ENCODE measurements at places on chromosomes 1 and 21.
A peak's percentile ranks its signal among the peaks of the same experiment; 100 is the strongest.

DNA sequence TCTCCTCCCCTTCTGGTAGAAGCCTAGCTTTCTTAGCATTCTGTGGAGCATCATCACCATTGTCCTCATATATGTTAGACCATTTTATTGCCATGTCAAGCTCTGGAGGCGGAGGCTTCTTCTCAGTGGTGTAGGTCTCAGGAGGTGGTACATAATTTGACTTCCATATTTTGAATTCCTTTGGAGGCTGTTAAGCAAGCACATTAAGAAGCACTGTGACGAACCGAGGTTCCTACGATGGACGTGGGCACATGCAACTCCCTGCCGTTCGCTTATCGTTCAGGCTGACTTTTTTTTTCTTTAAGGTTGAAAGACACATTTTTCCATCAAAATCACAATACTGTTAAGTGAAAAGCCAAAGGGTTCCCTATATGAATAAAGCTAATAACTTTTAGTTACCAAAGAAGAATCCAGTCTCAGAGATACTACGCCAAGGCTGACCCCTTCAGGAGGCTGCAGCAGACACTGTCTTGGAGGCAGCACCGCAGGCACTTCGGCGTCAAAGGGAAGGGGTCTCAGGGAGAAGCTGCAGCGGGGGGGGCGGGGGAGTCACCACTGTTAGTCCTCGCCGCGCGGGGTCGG, 835 bp downstream of the C1orf52 start:
- no peak for DNase-seq

DNA sequence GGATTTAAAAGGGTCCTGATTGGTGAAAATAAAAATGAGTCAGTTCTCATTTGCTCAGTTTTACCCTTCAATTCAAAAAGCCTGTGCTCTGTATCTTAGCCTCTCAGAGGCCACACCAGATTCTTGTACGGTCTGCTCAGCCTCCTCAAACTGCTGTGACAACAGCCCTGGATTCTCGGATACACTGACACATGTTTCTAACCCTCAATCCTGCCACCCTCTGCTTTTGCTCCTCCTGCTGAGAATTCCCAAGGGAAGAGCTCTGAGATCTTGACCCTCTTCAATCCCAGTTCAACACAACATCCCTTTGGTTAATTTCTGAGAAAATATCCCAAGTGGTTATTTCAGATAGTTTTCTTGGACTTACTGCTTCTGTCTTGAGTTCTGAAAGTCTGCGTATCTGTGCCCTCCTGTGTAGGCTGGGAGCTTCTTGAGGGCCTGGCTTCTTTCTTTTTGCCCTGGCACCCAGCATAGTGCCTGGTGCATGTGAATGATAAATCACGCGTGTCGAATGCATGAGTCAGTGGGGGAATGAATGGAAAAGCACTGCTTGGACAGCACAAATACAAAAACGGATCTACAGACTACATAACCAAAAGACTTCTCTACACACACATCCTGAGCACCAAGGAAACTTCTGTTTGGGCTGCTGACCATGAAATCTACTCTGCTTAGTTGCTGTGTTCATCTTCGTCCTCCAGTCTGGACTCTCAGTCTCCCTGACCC, 24.5 kb downstream of the IRF2BP2 start:
- DNase-seq = no peak

DNA sequence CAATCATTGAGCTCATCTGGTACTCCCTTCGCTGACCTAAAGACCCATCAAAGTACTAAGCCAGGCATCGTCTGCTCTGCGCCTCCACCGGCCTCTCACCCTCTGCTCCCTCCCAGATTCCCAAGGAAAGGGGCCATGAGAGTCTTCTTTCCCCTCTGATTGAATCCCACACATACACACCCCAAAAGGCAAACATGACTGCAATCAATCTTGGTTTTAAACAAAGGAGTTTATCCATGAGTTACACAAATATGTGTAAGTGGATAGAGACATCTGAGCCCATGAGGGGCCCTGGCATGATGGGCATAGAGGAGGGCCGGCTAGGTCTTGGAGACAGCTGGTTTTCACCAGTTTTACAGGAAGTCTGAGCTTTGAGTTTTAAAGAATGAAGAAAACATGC, 50.9 kb downstream of the CAPN2 start:
- no peak for DNase-seq

DNA sequence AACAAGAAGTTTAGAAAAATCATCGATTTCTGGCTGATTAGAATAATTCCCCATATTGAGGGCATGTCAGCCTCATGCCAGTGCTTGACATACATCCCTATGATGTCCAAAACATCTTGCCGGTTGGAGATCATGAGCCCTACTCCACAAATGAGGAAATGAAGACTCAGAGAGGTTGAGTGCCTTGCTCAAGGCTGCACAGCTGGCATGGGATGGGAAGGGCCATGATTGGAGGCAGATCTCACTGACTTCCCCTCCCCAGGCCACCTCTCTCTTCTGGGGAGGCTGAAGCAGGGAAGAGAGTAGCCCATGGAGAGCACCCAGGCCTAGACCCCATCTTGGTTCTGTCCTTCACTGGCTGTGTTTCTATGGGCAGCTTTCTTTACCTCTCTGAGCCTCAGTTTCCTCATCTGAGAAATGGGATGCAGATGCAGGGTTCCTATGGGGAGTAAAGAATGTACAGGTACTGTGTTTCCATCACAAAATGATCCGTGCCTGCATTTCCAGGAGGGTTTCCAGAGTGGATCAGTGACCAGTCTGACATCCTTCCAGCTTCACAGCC, 145.7 kb downstream of the SYF2 start:
- no peak for DNase-seq

DNA sequence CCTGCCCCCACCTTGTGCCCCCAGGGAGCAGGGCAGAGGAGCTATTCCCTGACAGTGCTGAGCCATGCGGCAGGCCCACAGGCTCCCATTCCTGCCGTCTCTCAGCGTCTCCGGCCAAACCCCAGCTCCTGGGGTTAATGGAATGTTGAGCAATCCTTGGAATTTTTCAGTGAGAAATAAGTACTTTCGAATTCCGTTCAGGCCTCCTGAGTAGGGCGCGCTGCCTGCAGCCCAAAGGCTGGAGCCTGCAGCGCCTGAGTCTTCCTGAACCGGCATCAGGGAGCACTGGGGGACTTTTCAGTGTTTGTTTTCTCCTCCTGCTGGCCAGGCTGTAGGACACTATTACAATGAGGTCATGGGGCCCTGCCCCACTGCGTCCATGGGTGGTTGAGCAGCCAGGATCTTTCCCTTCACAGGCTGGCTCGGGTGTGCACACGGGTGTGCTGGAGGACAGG, 33.3 kb upstream of the CSF1 start:
- DNase-seq = no peak

GRCh38 chr1:110630839-110631663, 24.9 kb upstream of the KCNA2 start:
- DNase-seq = peak; percentile 86

- no peak for DNase-seq
These were observed 63.0 kb downstream of the KCNN3 start for GRCh38 chr1:154807048-154807591.

DNA sequence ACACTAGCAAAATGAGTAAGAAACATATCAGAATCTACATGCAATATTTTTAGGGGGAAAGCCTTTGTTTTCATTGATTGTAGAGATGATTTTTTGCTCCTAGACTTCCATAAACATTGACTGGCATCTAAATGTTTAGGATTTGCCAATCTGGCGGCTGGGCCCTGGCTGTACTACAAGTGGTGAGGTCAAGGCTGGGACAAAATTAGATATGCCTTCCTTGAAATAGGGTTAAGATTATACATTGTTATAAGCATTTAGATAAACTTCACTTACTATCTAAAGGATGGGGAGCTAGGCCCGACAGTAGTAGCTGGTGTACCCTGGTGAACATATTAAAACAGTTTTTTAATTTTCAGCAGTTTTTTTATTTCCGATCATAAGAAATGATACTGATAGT, 5.2 kb downstream of the NFIA start:
- no peak for DNase-seq

- no peak for DNase-seq
These were observed 40.5 kb downstream of the UBE2G2 start for GRCh38 chr21:44761011-44761729.

Measured in NK-92 treated with Interleukin-12 subunit alpha and Interleukin-12 subunit beta, amount 100 ng/mL, for 24 hours (cell line).